ENCODE measurements at places on chromosomes 13 and 19. TPM values are rescaled to one million over a fixed set of nuclear protein-coding genes. Genes with fewer than 3 reads are reported as not detected.

Gene ECSIT
- 33.5 TPM for total RNA-seq

Gene RPS15
- total RNA-seq = 1,670 TPM

Gene CEACAM1
- total RNA-seq = 1.1 TPM

Gene C13orf42
- not detected for total RNA-seq

Gene TMIGD2
- not detected for total RNA-seq

Gene ICAM4
- total RNA-seq = not detected

Gene ZNF541
- total RNA-seq = not detected

Gene FCHO1
- 14.9 TPM for total RNA-seq

Gene KCTD15
- 67.0 TPM for total RNA-seq

Gene PROZ
- total RNA-seq = not detected

Gene C1QTNF9
- total RNA-seq = not detected

Gene SHISA2
- total RNA-seq = 0.05 TPM
